ENCODE measurements at places on chromosomes 5 and 9.

DNA sequence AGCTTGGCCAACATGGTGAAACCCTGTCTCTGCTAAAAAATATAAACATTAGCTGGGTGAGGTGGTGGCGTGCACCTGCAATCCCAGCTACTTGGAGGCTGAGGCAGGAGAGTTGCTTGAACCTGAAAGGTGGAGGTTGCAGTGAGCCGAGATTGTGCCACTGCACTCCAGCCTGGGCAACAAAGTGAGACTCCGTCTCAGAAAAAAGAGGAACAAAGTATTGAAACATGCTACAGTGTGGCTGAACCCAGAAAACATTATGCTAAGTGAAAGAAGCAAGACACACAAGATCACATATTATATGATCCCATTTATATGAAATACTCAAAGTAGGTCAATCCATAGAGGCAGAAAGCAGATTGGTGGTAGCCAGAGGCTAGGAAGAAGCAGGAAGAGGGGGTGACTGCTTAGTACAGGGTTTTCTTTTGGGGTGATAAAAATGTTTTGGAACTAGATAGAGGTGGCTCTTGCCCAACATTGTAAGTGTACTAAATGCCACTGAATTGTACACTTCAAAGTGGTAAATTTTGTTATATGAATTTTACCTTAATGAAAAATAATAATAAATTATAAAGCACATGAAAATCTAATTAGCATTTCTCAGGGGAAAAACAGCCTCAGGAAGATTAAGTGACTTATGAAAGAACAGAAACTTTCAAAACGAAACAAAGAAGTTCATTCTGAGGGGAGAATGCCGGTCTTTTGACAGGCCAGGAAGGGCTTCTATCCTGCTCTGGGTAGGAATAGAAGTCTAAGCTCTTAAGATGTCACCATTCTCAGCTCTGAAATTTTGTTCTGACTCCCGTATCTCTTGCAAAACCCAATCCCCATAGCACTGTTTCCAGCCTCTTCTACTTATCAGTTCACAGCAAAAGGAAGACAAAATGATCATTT is 161.1 kb upstream of the TBCA start:
- no peak for DNase-seq

DNA sequence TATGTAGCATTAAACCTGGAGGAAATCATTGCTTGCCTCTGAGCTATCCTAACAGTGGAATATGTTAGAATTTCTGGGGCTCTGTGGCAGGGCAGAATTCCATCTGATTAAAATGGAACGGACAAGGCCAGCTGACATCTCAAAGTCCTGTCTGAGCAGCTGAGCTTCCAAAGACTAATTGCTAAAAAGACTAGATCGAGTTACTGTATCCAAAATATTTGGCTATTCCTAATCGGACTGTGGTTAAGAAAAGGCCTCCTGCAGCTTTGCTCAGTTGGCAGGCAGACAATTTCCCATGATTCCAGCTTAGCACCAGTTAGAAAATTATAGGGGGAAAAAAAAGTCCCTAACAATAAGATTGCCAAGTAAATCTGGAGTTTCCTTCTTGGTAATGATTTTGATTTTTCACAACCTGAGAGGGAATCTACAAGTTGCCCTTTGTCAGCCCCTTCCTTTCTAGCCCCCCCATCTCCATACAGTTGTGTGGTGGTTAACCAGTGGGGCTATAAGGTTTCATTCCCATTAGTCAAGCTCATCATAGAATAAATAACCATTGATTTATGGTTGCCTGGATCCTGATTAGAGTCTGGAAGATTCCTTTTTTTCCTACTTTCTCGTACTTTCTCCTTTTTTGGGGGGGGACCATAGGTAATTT is 26.4 kb downstream of the PTGR1 start:
- no peak for DNase-seq

DNA sequence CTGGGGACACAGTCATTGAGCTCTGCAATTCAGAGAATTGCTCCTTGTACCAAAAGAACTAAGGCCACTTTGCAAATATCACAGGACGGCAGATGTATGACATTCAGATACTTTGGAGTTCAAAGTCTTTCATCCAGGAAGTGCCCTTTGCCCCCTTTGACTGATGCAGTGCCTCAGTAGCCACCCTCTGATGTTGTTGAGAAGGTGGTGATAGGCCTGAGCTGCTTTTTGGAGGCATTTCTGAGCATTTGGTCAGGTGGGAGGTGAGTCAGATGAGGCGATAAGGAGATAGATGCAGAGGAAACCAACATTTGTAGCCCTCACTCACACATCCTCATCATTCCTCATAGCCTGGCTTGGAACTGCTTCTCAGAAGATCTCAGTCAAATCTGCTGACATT is 63.4 kb downstream of the ANGPTL2 start:
- no peak for DNase-seq

DNA sequence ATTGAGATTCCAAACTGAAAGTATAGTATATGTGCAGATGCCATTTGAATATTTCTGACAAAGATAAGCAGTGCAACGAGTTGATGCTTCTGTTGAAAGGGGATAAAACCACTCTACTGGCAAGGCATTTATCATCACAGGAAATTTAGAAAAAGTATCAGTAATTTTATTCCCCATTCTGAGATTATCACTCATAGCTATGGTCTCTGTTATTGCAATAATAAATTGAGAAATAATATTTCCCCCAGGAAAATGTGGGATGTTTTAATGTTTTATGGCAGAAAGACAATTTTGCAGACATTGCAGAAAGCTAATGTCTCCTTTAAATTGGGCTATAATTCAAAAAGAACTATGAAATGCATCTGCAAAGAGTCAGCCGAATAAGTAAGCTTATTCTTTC is 1612.7 kb upstream of the ACO1 start:
- no peak for DNase-seq

DNA sequence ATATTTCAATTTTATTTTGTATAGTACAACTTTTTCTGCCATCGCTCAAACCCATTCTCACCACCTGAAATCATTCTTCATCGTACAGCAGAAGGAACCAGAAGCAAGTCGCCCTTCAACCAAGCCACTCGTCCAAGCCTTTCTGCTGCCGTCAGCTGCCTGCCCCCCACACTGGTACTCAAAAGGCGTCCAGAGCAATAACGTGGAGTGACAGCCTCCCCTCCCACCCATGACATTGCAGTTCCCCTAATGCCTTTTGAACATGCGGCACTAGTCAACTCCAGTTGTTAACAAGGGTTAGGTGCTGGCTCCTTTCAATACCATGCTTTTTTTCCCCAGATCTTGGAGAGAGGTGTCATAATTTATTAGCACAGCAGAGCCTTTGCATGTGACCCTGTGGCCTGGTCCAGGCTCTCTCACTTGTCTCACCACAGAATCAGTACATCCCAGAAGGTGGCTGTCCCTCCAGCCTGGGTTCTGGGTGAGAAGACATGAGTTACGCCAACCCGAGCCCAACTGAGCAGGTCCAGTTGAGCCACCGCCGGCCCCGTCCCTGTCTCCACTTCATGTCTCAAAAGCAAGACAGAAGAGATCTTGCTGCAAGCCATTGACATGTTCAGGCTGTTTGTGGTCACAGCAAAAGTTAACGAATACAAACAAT is 20.4 kb upstream of the MED10 start:
- DNase-seq = no peak

DNA sequence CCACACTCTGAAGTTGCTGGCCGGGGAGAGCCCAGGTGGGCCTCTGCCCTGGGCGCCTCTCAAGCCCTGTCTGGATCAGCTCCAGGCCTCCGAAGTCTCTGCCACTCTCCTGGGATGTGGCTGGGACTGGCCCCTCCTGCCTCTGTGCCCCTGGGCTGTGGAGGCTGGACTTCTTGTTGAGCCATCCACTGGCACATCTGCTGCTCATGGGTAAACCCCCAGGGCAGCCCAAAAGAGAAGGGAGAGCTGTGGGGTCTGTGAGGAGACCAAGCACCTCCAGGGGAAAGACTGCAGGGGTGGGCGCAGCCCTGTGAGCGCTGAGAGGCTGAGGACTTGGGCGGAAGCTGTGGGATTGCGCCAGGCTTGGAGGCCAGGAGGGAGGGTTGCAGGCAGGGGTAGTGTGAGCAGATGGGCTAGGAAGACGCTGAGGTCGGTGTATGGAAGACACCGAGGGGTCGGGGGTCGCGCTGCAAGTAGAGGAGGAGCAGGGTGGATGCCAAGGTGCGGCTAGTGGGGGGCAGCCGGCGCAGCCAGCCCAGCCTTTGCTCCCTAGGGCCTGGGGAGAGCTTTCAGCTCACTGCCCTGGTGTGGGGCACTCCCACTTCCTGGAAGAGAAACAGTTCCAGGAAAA is 118.1 kb downstream of the WNK2 start:
- DNase-seq = no peak

- DNase-seq = no peak
These were observed 2.3 kb downstream of the SMIM3 start for GRCh38 chr5:150780816-150781221.

DNA sequence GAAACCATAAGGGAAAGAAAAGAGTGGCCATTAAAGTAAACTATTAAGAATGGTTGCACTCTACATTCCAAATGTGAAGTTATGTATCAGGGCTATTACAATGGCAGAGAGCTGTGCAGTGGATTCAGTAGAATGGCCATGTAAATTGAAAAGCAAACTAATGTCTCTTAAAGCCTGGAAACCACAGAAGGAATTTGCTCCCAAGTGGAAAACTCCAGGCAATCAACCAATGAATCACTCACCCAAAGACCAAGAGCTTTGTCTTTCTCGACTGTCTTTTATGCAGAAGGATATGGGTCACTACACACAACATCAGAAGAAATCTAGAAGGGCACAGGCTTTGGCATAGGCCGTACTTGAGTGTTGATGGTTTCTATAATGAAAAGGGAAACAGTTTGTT is 114.9 kb downstream of the TLE1 start:
- no peak for DNase-seq

DNA sequence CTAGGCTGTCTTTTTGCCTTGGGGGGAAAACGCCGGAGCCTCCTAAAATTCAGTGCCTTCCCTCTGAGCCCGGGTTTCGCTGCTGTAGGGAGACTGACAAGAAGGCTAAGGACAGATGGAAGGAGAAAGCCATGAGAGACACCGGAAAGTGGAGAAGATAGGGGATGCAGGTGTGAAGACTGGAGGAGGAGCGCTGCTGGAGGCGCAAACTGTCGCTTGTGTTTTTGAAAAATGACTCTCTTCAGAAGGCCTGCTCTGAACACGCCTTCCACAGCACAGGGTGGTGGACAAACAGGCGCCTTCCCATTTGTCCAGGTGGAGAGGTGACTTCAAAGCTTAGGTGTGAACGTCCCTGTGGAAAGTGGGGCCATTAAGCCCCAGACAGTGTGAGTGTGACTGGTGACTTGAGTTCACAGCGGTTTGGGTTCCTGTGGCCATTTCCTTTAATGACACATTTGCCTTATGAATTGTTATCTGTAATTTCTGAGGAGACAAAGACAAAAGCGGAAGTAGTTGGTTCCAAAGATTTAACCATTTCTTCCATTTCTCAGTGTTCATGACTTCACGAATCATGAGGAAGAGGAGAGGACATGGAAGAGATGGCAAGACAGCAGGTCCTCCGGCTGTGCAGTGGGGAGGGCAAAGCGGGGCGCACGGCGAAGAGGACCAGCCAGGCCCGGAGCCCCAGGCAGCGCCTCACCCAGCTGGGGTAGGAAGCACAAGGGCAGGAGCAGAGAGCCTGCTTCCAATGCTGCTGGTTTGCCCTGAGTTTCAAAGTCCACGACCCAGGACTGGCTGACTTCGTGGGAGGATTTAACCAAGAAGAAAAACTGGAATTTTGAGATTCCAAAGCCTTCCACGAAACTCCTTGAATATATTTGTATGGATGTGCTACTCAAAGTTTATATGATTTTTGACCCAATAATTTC is 27.8 kb upstream of the SEMA4D start:
- no peak for DNase-seq

- no peak for DNase-seq
These were observed 83.7 kb upstream of the DHFR start for GRCh38 chr5:80738466-80738865.

DNA sequence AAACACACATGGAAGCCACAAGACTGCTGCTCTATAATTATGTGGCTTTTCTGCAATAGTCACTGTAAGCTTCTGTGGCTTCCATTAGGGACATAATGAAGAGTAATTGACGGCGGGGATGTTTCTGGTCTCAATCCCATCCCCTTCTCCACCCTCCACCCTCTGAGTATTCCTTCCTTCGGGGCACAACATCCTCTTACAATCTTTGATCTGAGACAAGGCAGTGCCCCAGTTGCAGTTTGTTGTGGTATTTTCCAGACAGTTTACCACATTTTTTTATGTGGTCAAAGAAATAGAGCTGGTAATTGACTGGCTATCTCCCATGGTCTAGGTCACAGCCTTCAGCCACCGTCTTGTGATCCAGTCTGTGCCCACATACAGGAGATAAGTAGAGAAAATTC is 277.7 kb downstream of the NR2F1-AS1 start:
- DNase-seq = no peak

GRCh38 chr5:168818558-168818957 is 239.4 kb upstream of the PANK3 start:
- no peak for DNase-seq

DNA sequence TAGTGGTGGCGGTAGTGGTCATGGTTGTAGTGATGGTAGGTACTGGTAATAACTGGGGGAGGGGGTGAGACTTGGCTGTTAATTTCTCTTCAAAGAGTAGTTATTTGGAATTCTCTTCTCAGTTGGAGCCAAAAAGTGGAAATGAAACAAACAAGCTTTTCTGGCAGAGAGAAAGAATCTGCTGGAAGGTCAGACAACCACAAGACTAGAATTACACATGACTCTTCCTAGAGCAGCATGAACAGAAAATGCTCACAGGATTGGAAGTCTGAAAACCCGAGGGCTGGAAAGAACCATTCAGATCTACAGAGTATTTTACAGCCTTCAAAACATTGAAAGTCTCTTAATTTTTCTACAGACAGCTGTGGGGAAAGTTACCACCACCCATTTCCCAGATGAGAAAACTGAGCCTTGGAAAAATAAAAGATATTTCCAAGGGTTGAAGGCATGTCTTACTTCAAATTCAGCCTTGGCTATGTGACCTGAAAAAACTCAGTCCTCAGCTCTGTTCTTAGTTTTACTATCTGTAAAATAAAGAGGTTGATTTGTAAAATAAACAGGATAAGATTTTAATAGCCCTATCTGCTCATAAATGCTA is 42.9 kb upstream of the TRIM32 start:
- no peak for DNase-seq

DNA sequence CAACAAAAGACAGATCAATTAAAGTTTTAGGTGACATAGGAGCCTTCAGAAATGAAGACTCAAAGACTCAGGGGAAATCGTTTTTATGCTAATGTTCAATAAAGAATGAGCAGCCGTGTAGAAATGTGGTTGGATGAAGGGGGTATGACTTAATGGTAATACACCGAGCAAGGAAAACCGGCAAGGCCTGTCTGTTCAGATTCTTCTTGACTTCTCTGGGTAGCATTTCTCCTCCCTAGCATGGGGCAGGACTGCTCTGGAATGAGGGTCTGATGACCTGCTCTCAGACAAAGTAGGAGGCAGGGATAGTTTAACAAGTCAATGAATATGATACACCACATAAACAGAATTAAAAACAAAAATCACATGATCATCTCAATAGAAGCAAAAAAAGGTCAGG is 487.4 kb downstream of the ZNF608 start:
- DNase-seq = no peak

- no peak for DNase-seq
These were observed 64.6 kb upstream of the PLPP1 start for GRCh38 chr5:55599148-55600050.
